ENCODE measurements at places on chromosomes 6 and 20.

DNA sequence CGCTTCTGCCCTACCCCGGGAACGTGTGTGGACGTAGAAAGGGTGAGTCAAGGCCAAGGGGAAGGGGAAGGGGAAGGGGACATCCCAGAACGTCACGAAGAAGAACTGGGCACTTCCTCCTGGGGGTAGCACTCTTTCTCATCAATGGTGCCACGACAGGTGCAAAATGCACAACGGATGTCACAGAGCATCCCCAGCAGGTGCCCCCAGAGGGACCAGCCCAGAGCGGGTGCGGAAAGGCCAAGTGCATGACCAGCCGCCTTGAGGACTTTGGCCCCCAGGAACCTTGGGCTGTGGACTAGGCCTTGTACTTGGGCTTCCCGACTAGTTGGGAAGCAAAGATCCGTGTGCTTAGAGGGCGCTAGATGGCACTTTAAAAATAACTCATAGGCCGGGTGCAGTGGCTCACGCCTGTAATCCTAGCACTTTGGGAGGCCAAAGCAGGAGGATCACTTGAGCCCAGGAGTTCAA, 12.1 kb upstream of the SRC start:
- no peak for DNase-seq

- DNase-seq, result no peak
Observed at GRCh38 chr6:25874118-25874517, at the start of gene SLC17A3. TSS of gene SLC17A3 (minus strand) at chr6:25874243. CDS start at chr6:25868387, 5,856 bp downstream.

- no peak for DNase-seq
Observed at GRCh38 chr6:144405163-144405562, 120.0 kb downstream of the UTRN start.

GRCh38 chr20:23624324-23624691, 13.4 kb downstream of the CST3 start:
- no peak for DNase-seq

GRCh38 chr6:36025932-36026327, 1.5 kb upstream of the SLC26A8 start:
- DNase-seq, result no peak

DNA sequence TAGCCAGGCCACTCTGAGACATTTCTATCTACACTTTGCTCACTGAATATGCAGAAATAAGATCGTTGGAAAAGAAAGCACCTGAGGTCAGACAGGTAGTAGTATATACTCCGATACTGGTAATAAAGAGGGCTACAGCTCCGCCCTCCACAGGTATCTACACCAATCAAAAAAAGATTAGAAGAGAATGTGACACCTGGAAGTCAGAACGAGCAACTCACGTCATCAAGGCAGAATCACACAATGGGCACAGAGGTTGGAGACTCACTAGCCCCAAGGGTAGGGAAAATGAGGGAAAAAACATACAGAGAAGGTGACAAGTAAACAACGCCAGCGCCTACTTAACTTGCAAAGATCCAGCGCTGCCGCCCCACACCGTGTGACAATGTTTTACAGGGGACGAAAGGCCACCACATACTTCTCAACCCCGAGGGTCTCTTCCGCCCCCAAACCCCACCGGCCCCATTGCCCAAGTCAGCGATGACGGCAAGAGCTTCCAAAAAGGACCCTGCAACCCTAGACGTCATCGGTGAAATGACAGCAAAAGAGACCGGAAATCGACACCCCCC, 653 bp downstream of the LMBRD1 start:
- DNase-seq, result peak; percentile 15

- DNase-seq, result no peak
Observed at GRCh38 chr6:36326356-36326995, 10.2 kb downstream of the BNIP5 start.

GRCh38 chr20:13263451-13263850, 42.4 kb downstream of the ISM1 start:
- no peak for DNase-seq

DNA sequence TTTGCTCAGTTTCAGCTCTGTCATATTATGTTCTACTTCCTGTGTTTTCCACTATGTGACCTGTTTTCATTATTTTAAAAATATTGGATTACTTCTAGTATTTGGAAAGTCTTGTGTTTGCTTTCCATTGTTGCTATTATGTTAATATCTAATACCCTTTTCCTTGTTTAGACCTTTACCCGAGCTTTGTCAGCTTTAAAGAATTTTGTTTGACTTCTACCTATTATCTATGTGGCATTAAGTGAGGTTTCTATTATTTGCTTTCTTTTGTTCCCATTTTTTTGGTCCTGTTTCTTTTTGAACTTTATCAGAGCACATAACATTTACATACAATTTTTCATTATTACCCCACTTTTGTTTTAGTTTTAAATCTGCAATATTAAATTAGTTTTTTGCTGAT, 202.7 kb downstream of the MANEA start:
- no peak for DNase-seq

GRCh38 chr6:106158816-106159215, 72.7 kb downstream of the PRDM1 start:
- DNase-seq, result no peak

- DNase-seq, result no peak
Observed at GRCh38 chr6:80174900-80175572, 68.6 kb downstream of the BCKDHB start.

DNA sequence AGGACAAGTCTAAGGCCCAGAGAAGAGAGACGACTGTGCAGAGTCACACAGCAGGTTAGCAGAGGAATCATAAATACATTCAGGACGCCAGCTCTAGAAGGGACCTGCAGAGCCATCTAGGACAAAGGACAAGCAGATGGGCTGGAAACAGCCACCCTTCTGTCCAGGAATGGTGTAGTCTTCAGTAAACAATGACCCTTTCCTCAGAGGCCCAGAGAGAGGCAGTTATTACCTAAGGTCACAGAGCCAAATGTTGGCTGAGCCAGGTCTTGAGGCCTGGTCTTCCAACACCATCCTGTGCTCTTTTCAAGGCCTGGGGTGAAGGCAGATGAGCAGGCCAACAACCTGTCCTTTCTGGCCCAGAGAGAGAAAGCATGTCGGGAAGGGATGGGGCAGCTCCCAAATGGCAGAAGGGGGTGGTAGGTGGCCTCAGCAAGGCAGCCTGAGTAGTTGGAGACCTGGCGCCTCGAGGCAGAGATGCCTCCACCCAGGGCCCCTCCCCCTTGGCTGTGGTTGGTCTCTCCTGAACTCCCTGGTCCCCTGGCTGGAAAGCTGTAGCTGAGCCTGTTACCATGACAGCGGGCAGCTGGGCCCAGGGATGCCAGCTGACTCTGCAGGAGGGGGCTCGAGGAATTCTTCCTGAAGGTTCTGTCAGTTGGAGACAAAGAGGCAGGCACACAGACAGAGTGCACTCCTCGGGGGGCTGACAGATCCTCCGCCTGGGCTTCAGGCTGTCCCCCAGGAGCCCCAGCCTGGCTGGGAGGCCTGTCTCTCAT, 24.8 kb downstream of the EPB41L1 start:
- DNase-seq, result no peak

All from kidney capillary endothelial cell (primary cell).